ENCODE measurements at places on chromosomes 7 and 10.

DNA sequence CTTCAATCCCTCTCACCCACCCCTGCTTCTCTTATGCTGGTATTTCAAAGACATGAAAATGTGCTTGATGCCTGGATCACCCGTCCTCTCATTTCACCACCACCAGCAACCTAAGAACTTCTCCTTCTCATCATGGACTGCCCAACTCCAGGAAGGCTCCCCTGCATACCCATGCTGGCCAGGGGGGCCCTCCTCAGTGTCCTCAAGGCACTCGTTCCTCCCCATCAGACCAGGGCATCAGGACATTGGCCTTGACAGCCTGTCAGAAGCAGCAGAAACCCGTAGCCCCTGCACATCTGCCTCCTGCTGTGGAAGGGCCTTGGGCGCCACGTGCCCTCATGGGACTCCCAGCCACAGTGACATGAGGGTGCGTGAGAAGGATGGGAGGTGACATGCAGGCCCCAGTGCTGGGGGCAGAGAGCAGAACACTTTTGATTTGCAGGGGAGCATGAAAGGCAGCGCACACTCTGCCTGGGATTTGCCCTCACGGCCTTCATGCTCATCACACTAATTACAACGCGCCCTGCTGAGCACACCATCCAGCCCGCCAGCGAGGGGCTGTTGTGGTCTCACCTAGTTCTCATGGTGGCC lies 1.9 kb upstream of the HSPA12A start:
- DNase-seq, result no peak

DNA sequence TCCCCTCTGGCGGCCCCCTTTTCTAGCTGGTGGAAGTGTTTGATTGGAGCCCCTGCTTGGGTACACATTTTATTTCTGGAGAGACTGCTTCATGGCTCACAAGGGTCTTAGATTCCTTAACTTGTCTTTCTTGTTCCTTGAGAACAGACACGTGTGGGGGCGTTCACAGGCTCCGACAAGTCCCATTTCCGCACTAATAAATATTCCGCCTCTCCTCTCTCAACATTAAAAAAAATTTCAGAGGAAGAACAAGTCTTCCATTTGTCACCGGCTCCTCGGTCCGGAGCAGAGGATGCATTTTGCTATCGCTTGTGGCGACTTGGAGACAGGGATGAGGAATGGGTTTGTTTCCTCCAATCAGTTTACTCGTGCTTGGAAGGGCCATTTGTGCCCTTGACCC lies 134.0 kb upstream of the PODXL start:
- DNase-seq, result no peak

- peak; percentile 90 for DNase-seq
Measured at GRCh38 chr7:55546814-55547213, 25.5 kb downstream of the VOPP1 start.

- no peak for DNase-seq
Measured at GRCh38 chr10:59891936-59892335, 14.4 kb downstream of the CCDC6 start.

- no peak for DNase-seq
Measured at GRCh38 chr10:52066383-52066782, 247.7 kb upstream of the DKK1 start.

DNA sequence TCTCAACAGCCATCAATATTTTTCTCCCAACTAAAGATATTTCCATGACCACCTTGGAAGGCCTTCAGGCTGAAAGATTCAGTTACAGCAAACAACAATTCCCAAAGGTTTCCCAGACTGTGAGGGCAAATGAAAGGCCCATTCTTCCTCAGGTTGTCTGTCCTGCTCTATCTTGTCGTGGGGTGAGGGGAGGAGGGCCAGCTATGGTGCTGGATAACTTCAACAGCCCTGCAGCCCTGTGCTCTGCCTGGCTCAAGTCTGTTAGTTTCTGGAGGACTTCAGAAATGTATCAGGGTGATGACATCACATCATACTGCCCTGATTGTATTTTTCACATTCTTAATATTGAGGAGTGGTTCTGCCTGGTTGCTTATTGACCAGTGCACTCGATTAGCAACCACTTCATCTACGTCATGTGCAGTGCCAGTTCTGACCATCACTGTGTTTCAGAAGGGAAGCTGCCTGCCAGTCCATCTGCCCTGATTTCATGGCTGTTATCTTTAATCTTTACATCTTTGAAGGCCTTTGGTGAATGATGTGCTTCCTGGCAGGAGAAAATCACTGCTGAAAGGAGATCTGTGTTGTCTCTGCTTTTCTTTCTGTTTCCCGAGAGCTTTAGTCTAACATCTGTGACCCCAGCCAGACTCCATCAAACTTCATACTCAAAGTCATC lies 135.5 kb downstream of the NRF1 start:
- no peak for DNase-seq

DNA sequence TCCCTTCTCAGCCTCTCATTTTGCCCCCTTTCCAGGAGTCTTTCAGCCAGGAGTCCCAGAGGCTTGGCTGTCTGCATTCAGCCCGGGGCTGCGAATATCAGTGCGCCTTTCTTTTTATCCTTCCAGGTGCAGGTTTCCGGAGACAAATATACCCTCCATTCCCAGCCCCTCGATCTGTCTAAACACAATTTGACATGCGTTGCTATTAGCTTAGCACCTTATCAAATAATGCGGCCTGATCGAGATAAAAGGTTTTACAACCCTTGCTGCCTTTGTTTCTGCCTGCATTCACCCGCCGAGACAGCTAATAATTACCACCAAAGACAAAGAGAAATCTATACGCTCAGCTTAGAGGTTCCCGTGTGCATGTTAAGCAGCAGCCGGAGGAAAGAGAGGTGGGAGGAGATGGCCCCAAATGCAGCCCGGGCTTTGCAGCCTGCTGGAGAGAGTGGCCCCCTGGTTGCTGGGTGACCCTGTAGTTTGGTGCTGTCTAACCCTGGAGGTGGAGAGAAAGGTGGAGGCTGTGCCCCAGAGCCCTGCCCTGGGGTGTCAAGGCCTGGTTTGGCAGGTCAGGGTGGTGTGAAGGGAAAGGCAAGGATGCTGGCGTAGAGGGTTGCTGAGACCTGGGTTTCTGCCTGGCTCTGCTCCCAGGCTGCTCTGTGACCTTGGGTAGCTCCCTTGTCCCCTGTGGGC lies 185.3 kb downstream of the RPS24 start:
- DNase-seq, result no peak

GRCh38 chr10:112052166-112052565 lies 131.4 kb downstream of the GPAM start:
- no peak for DNase-seq

GRCh38 chr7:42694894-42695507 lies 216.9 kb downstream of the C7orf25 start:
- DNase-seq, result no peak

DNA sequence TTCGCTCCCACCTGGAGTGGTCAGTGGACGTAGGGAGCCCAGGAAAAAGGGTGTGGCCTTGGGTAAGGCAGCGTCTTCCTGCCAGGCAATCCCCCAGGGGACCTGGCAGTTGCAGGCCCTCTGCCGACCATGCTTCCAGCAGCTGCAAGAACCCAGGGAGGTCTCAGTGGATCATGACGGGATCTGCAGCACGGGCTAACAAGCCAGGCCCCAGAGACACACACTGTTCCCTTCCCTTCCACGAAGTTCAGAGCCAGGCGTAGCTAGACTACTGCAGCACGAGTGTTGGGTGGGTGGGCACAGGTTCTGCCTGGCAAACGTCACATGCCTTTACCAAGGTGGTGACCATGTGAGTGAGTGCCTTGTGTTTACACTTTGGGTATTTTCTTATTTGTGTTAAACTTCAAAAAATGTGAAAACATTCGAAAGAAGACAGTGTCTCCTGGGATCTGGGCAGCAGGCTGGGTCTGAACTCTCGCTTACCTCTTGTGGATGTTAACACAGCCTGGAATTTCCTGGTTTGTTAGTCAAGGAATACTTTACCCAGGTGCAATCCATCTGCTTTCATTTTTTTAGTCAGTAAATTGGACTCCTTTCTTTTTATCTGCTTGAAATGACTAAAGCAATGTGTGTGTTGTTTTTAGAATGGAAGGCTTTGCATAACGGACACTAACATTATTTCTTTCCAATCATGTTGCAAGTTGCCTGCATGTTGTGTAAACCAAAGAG lies 48.2 kb upstream of the VIPR2 start:
- no peak for DNase-seq

- DNase-seq, result peak; percentile 88
Measured at GRCh38 chr10:42367532-42368230, 270.7 kb downstream of the ZNF33B start.

DNA sequence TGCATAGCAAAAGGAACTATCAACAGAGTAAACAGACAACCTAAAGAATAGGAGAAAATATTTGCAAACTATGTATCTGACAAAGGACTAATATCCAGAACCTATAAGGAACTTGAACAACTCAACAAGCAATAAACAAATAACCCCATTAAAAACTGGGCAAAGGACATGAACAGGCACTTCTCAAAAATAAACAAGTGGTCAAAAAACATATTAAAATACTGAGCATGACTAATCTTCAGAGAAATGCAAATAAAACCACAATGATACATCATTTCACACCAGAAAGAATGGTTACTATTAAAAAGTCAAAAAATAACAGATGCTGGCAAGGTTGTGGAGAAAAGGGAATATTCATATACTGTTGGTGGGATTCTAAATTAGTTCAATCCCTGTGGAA lies 17.1 kb downstream of the MAGI2 start:
- DNase-seq, result no peak

- no peak for DNase-seq
Measured at GRCh38 chr7:50808282-50808888, 25.7 kb upstream of the GRB10 start.

DNA sequence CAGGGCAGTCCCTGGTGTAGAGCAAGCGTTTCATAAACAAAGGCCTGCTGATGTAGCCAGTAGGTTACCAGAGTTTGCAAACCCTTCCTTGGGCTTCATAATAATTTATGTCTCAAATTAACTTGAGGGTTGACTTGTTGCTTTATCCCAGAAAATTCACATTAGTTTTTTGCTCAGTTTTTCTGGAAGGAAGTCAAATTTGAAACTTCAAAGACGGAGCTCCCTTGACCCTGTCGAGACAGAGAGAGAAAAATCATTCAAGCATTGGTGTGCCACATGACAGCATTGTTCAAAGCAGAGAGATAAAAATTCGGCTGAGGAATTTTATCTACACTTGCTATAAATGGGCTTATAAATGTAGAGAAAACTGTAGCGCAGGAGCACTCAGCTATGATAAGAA lies 627.7 kb downstream of the TNS3 start:
- no peak for DNase-seq

- DNase-seq, result no peak
Measured at GRCh38 chr10:34713875-34714274, 101.2 kb downstream of the PARD3 start.

DNA sequence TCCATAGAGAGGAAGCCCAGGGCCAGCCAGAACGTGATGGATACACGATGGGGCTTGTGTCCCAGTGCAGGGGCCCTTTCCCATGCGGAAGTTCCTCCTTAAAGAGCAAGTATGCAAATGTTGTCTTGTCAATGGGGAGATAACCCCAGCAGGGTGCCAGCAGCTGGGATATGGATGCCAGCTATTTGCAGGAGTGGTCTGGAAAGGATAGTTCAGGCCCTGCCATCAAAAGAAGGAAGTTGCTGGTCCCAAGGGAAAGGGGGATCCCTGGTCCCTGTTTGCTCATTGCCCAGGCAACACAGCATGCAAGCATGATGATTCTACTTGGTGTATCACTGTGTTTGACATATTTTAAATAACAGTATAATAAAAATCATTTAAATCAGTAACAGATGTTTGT lies 73.1 kb upstream of the HECW1 start:
- DNase-seq, result no peak

DNA sequence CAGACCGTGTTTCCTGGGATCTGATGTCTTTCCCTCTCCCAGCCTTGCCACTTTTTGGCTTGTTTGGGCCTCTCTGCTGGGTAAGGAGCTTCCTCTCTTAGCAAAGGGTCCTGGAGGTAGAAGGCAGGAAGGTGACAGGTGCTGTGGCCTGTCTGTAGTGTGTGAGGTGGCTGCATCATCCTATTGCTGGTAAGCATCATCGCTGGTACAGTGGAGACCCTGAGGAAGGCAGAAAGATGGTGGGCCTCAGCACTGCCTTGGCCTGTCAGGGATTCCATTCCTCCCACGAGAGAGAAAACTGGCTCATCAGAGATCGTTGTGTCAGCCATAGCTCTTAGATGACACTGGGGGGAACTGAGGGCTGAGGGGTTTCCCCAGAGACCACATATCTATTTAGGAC lies 46.5 kb downstream of the ZMIZ1 start:
- DNase-seq, result no peak

DNA sequence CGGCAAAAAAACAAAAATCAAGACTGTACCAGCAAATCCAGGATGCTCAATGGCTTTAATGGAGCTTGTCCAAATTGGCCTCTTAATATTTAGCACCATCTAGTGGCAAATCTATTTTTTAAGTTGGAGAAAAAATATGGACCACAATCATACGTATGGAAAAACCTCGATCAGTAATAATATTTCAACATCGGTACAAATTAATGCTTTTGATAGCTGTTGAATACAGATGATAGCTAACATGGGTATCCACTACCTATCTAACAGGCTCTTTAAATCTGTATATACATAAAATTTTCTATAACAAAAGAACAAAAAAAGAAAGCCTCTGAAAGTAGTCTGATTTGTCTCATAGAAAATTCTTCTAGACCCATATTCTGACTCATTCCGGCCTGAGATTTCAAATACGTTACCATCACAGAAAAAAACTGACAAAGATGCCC lies 29.2 kb downstream of the COA1 start:
- DNase-seq, result peak; percentile 57

GRCh38 chr7:124956160-124956559 lies 26.5 kb upstream of the POT1 start:
- no peak for DNase-seq
